Cerebellar nuclear complex (tissue), 1 donor: ENCODE measurements at places on chromosomes 2 and 18.

GRCh38 chr2:132804051-132804450 is 134.0 kb upstream of the LYPD1 start:
- DNase-seq, result no peak

GRCh38 chr2:168119515-168120141 is 127.8 kb downstream of the STK39 start:
- DNase-seq, result peak; percentile 14

GRCh38 chr2:240628808-240629618 is 3.7 kb downstream of the GPR35 start:
- no peak for DNase-seq

DNA sequence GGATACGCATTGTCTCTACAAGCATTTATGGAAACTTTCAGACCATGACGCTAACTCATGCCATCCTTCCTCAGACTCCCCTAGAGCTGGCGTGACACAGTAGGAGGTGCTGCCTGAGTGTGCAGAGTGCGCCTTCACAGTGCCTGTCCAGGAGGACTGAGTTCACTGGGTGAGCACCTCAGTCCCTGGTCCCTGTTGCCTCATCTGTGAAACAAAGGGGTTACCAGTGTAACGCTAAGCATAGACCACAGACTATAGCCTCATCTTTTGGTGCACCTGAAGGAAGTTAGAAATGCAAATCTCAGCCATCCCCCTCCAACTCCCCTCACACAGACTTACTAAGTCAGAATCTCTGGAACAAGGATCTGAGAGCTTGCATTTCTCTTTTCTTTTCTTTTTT is 142.8 kb downstream of the TMEM17 start:
- no peak for DNase-seq

GRCh38 chr2:238093181-238094140 is 6.7 kb upstream of the ESPNL start:
- DNase-seq, result no peak

GRCh38 chr2:190311893-190312634 is 7.6 kb downstream of the HIBCH start:
- no peak for DNase-seq

GRCh38 chr18:80200171-80200931 is 47.0 kb downstream of the PARD6G start:
- no peak for DNase-seq

- no peak for DNase-seq
These were observed 38.6 kb downstream of the THADA start for GRCh38 chr2:43557196-43557595.

GRCh38 chr2:160970052-160970965 is 189.9 kb upstream of the TANK start:
- DNase-seq, result no peak

GRCh38 chr2:16302431-16303272 is 362.3 kb downstream of the MYCN start:
- DNase-seq, result no peak

- no peak for DNase-seq
These were observed 268.1 kb upstream of the ATP5MC3 start for GRCh38 chr2:175449616-175450015.

- no peak for DNase-seq
These were observed 33.7 kb upstream of the OSBPL6 start for GRCh38 chr2:178160601-178161000.

- DNase-seq, result no peak
These were observed 81.5 kb downstream of the STPG4 start for GRCh38 chr2:47073641-47074040.

- DNase-seq, result no peak
These were observed 2.7 kb upstream of the SERTAD2 start for GRCh38 chr2:64656379-64656778.

DNA sequence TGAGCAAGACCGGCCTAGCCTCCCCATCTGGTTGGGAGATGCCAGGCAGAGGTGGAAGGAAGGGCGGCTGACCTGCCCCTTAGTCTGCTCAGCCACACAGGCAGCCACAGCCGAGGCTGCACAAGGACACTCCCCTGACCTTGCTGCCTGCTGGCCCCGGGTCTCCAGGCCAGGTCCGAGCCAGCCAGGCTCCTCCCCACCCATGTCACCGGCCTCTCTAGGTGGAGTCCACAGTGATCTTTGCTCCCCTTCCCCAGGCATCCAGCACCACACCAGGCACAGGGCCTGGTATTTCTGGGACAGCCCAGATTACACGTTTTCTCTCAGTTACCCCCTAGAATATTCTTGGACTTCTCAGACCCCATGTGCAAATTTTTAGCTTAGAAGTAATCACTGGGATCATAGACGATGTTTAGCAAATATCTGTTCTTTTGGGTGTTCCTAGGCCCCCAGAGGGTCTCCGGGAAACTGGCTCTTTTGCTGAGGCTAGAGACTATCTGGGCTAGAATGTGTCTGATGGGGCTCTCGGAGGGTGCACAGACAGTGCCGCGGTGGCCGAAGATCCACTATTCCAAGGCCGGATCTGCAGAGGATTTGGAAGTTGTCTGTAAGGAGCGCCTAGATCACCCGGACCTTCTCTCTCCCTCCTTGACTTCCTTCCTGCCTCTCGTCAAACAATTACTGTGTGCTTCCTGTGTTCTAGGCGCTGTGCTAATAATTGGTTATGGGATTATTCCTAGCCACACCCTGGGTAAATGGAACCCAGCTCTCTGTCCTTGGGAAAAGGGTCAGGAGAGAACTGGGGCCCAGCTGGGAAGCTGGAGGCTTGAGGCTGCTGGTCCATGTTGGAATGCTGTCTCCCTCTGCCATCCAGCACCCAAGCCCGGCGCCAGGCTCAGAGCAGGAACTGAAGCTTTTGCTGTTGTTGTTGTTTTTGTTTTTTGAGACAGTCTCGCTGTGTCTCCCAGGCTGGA is 46.9 kb downstream of the ODC1 start:
- DNase-seq, result no peak

DNA sequence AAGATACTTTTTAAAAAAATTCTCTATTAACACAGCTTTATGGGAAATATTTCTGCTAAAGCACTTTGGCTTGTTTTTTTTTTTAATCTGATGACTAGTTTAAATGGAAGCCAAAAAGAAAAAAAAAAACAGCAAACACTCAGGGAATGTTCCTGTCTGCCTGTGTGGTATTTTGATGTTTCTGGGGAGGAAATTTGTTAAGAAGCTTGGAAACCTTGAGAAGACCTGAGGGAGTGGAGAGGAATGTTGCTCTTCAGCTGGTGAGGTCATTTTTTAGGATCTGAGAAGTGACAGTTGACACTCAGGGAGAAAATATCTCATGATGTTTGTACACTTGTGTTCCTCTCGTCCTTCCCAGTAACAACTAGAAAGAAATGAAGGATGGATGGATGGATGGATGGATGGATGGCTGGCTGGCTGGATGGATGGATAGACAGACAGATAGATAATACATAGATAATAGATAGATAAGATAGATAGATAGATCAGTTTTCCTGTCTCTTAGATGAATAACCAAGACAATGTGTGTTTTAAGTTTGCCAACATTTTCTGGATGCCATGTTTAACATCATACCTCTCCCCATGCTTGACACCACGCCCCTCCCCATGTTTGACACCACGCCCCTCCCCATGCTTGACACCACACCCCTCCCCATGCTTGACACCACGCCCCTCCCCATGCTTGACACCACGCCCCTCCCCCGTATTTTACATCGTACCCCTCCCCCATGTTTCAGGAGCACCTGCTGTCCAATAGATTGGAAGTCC is 84.8 kb downstream of the CTIF start:
- DNase-seq, result no peak

DNA sequence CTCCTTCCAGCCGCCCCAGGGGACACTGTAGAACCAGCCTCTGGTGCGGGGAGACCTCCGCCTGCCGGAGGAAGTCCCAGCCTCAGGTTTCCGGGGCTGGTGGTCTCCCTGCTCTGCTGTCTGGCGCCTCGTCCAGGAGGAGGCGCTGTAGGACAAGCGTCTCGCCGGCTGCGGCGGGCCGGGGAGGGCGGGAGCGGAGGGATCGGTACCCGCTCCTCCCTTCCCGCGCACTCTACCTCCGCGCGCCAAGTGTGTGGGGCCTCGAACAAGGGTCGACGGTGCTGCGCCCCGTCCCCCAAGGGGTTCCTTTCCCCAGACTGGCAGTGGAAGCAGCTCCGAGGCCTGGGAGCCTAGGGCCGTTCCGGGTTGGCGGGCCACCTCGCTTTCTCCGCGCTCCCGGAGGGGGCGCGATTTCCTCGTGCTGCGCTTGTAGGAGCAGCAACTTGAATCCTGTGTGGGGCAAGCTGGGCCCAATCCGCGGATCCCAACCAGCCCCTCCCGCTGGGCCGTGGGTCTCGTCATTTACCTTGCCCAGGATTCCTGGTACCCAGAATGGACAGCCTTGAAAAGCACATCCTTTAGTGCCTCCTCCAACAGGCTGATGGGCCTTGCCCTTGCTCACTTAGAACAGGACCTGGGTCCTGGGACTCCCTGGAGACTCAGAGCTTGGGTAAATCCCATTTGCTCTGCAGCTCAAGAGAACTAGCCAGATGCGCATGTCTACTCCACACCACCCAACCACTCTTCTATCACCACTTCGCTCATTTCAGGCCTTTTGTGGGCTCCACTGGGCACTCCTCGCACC is 10.6 kb upstream of the HOXD4 start:
- no peak for DNase-seq

GRCh38 chr18:77054288-77054605 is 78.3 kb downstream of the MBP start:
- no peak for DNase-seq

- DNase-seq, result no peak
These were observed 1185.2 kb upstream of the CELF4 start for GRCh38 chr18:38750751-38751150.

DNA sequence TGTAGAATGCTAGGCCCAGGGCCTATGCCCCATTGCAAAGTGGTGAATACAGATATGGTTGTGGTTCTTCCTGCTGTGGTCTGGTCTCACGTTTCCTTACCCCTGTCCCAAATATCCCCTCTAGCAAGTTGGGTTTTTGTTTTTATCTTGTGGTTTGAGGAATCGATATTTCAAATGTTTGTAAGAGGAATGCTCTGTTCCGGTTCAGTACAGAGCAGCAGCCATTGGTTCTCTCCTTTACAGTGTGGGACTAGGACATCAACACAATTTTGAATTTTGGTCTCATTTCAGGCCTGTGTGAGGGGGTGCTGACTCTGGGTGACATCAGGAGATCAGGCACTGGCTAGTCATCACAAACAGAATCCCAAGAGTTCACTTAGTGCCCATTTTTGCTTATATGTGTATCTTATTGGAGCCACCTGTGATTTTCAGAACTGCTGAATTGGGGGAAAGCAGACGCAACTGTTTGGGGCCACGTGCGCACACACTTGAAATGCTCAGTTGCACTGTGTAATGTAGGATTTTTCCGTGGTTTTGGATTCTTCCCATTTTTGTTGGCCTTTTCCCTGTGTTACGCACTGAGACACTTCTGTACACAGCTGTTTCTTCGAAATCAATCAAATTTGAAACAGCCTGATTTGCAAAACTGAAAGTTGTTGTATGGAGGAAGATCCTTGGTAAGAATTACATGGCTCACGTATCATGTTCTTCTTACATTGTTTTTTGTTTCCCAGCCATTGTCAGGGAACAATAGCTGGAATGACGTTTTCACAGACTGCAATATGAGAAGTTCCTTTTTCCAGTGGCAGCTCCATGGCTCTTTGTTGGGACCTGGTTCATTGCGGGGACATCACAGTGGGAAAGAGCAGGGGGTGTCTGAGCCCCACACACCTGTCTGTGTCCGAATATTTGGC is 8.6 kb downstream of the SH3BP4 start:
- no peak for DNase-seq

- DNase-seq, result no peak
These were observed 57.1 kb upstream of the PAX3 start for GRCh38 chr2:222355860-222356259.

DNA sequence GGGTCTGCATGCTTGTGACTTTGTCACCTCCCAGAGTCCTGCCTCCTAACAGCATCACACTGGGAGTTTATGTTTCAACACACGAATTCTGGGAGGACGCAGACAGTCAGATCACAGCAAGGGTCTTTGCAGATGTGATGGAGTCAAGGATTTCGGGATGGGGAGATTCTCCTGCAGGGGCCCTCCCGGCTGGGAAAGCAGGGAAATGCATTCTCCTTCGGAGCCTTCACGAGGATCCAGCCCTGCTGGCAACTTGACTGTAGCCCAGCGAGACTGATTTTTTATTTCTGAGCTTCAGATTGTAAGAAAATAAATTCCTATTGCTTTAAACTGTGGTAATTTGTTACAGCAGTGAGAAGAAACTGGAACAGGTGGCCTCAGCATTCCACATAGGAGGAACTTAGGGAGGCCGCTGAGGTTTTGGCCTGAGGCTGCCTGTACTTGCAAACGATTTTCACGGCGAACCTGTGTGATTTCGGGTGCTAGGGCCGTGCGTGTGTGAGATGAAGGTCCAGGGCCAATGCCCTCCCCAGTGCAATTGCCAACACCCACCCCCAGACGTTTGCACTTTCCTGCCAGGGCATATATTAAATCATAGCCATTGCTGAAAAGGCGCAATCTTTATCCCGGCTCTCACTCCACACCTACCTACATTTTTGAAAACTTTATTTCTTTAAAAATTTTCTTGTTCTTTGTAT is 79.8 kb downstream of the ASB1 start:
- DNase-seq, result no peak

DNA sequence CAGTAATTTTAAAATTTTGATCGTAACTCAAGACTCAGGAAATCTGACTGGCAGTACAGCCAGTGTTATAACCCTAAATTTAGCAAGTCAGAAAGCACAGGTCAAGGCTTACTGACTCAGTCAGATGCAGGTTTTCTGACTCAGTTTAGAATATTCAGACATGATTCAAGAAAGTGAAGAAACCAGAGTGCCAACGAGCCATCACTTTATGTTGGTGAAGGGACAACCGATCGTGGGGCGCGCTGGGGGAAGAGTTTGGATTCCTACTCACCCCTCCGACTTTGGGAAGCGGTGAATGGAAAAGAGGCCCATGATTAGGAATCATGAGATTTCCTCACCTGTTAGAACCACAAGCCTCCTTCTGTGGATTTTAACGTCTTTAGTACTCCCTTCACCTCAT is 998 bp downstream of the RNF149 start:
- DNase-seq, result no peak

DNA sequence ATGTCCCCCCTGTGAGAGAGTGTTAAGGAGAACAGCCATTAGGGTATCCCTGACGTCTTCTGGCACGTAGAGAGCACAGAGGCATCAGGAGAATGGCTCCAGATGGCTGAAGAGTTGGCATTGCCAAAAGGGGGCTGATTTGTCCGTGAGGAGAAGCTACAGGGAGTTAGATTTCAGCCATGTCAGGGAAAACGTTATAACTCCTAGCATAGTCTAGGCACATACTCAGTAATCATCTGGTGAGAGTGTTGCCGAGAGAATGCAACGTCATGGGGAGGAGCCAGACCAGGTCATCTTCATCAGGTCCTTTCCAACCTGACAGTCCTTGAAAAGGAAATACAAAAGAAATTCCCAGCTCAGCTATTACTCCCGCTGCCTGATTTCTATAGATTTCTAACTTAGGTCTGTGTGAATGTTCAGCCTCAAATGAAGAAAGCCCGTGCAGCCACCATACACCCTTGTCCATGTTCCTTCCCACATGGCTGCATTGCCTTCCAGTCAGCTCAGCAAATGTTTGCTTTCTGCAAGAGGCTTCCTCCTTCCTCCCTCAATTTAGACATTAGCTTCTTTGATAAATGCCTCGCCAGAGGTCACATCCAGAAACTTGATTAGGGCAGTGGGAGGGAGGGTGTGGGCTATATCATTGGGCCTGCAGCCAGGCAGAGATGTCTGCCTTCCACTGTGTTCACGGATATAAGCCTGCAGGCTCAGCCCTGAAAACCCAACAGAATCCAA is 93.0 kb downstream of the STPG4 start:
- DNase-seq, result no peak

- DNase-seq, result no peak
These were observed 121.9 kb upstream of the ACAA2 start for GRCh38 chr18:49935215-49935614.
